Germinal center (tissue), 1 donor: ENCODE measurements at places on chromosomes 1 and 21.

DNA sequence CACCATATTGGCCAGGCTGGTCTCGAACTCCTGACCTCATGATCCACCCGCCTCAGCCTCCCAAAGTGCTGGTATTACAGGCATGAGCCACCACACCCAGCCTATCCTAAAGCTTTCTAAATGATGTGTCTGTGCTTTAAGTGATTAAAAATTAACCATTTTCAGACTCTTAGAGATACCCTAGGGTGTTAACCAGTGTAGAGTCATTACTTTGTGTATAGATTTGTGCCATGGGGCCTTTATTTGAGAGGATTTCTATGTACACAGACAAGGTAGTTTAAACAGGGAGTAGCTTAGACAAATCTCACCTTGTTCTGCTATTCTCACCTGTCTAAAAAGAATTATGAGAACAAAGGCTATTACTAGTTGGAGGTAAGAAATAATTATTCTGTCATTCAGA lies 12.7 kb upstream of the PLEKHM2 start:
- no peak for DNase-seq

GRCh38 chr1:179128520-179128919 lies 46.6 kb downstream of the TOR3A start:
- DNase-seq, result no peak

DNA sequence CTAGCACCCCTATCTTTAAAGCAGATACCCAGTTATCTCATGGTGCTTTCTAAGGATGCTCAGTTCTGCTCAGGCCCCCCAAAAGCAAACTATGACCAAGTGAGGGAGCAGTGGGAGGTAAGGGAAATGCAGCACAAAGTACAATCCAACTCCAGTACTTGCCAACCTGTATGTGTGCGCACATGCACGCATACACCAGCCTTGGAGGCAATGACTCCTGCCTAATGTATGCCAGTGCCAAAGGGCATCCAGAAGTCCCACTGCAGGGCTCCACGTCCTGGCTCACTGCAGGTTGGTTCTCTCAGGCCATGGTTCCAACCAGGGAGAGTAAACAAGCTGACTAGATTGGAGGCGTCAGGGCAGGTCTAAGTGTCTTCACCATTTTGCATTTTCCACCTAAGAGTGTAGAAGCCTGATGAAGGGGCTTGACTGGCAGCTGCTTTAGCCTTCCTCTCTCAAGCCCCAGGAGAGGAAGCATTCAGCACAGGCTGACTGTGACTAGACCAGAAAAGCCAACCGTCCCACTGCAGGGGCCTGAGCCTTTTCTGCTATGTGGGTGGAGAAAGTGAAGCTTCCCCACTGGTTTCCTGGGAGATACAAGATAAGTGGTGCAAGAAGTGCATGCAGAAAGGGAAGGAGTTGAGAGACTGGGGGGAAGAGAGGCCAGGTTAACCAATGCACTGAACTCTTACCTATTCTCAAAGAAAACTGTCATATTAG lies 7.7 kb downstream of the AMIGO1 start:
- DNase-seq, result no peak

DNA sequence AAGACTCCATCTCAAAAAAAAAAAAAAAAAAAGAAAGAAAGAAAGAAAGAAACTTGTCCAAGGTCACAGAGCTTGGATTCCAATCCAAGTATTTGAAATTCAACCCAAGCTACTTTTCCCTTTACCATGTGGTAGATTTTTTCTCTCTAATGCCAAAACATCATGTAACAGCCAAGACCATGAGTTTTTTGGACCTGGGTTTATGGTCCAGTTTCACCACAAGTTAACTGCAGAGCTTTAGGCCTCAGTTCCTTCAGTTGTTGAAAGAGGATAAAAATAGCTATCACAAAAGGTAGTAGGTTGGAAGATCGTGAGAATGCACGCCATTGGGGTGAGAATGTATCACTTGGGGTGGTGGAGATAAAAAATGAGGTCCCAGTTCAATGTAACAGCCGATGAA lies 33.4 kb downstream of the ATP2B4 start:
- DNase-seq, result no peak

DNA sequence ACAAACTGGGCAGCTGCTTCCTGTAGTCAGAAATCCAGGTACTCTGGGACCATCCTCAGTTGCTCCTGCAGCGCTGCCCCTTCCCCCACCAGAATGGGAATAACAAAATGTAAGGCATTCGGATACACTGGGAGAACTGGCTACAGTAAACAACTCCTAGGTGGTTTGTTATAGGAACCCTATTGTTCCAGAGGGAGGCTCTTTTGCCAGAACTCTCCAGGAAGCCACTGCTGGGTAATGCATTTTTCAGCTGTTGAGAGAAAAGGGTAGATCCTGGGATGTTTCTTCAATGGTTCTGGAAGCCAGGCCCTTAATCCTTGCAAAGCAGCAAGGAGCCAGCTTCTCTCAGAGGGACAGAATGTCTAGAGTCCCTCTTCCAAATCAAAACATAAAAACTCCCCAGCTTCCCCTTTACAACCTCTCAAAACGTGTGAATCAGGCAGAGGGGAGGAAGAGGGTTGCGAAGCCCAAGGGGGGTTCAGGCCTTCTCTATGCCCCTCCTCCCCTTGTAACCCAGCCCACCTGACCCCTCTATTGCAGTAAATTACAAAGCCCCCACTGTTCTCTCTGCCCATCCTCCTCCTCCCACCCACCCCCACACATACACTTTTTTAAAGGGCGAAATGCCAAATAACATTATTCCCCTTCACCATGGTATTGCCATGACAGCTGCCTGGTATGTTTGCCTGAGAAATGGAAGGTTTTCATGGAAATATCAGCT lies 29.1 kb downstream of the PLPP3 start:
- DNase-seq, result no peak

GRCh38 chr1:154621875-154622274 lies 13.9 kb upstream of the ADAR start:
- DNase-seq, result no peak

DNA sequence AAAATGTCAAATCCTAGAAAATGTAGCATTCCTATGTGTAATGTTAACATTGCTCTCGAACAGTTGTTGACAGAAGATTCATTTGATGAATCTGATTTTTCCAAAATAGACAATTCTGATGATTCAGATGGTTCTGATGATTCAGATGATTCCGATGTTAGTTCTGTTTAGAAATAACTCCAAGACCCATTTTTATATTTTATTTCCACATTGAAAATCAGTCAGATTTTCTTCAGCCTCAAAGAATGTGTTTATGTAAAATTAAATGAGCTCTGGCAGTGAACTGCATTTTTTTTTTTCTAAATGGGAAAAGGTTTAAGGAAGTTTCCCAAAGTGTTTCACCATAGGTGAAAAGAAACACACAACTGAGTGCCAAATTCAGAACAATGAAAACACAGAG lies 136.5 kb downstream of the TSEN15 start:
- no peak for DNase-seq

DNA sequence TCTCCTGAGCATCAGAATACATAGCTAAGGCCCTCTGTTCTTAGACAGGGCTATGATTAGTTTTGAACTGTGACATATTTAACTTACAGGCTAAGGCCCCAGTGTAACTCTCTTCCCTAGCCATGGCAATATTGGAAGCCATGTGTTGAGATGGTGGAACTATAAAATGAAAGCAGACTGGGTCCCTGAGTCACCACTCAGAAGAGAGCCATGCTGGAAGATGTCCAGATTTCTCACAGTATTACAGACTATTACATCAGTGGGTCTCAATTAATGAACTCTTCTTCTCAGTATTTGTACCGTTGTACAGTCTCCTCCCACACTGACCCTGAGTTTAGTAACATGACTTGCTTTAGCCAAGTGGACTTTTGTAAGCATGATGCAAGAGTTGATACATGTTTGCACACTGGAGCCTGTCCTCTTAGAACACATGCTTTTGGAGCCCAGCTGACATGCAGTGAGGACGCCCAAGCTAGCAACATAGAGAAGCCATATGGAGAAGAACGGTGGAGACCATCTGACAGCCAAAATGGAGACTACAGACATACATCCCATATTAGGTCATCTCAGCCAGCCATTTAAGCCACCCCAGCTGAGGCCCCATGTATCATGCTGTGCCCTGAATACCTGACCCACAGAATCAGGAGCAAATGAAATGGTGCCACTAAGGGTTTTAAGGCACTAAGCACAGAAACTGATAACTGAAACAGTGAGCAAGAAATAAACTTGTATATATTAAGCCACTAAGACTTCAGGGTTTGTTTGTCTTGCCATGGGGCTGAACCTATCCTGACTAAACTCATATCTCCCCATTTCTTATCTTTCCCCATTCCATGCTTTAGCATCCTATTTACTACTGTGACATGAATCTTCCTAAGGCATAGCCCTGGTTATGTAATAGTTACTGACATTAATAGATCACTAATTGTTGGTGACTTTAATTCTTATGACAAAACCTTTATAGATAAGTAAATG lies 24.4 kb downstream of the TBX15 start:
- no peak for DNase-seq

DNA sequence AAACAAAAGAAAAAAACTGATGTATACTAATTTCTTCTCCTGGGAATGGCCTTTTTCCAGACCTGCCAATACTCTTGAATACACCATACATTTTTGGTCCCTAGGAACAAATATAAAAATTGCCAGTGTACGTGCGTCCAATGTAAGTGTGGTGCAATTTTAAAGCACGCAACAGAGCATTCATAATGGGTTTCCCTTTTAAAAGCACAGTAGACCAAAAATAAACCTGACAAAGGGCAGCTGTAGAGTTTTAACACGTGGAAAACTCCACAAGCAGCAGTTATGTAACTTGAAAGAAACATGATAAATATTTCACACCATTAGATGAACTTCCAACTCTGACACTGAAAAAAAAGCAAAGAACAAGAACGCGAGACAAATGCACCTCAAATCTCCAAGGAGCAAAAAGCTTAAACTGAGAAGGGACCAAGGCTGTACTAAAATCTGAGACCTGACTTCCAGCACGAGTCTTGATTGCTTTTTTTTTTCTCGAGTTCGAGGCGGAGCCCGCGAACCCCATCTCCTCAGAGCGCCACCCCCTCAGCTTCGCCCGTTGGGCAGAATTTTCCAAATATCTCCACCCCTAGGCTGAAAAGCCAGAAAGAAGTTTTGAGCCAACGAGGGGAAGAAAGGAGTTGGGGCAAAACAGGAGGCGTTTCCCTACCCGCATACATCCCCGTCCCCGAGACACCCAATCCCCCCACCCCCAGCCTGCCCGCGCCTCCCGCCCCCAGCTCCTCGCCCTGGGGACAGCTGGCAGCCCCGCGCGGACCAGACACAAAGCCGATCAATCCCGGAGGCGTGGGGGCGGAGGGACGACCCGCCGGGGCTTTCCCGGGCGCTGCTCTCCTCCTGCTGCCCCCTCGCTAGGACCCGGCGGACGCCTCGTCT lies at the start of gene JAM2:
Gene JAM2, plus strand, starts transcription at position 599 of the 891 bp plus-strand sequence. CDS start 564 bp downstream, outside the sequence.
- DNase-seq, result peak; percentile 55

DNA sequence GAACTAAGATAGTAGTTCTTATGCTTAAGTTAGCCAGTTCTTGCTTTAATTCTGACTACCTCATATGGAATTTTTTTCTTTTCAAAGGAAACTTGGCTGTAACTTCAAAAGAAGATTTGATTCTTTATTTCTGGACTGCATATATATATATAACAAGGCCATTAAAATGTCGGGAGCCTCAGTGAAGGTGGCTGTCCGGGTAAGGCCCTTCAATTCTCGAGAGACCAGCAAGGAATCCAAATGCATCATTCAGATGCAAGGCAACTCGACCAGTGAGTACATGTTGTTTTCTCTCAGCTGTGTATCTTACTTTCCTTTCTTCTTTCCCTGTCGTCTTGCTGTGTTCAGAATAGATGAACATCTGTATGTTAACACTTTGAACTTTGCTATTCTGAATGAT lies 21.8 kb downstream of the KIF1B start:
- no peak for DNase-seq

DNA sequence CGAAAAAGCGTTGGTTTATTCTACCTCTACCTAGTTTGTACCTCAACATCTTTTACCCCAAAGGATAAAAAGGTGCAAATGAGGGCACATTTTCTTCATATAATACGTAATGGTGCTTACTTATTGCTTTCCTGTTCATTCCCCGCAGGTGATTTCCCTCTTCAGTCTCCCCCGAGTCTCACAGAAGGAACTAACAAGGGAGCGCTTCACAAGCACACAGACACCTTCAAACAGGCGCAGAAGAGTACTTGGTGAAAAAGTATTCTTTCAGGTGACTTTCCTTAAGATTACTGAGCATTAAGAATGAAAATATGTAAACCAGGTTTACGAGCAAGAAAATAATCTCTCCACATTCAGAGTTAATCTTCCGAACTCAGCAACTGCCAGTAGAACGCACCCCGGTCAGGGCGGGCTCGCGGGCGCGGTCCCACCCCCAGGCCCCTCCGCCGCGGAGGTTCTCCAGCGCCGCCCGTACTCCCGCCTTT lies 511 bp upstream of the RABGAP1L start:
- DNase-seq, result peak; percentile 18

GRCh38 chr1:235073968-235074522 lies 54.6 kb downstream of the TOMM20 start:
- DNase-seq, result no peak

- no peak for DNase-seq
Observed at GRCh38 chr1:70517444-70517843, 106.4 kb downstream of the CTH start.

GRCh38 chr1:8540261-8540941 lies 222.5 kb downstream of the SLC45A1 start:
- no peak for DNase-seq

DNA sequence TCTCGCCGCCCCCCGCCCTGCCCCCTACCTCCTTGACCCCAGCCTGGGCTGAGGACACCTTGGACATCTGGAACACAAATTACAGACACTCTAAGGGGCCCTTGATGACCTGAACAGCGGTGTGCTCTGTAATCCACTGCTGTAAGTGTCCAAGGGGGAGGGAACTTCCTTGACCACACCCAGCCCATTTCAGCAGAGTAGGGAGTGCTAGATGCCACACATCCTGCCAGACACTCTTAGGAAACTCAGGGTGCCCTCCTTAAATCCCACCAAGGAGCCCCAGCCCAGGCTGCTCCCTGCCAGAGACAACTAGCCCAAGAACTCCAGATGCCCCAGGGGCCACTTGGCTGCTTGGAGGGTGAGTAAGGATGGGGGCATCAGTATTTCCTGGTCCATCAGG lies 282.2 kb downstream of the RRAGC start:
- no peak for DNase-seq

GRCh38 chr1:27349784-27350662 lies 8.2 kb downstream of the SYTL1 start:
- peak; percentile 26 for DNase-seq

DNA sequence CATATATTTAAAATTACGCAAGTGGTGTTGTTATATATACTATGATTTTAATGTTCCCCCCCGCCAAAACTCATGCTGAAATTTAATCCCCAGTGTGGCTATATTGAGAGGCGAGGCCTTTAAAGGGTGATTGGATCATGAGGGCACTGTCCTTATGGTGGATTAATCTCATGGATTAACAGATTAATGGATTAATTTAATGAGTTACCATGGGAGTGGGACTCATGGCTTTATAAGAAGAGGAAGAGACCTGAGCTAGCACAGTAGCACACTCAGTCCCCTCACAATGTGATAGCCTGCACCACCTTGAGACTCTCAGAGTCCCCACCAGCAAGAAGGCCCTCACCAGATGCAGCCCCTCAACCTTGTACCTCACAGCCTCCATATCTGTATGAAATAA lies 34.8 kb downstream of the C1orf198 start:
- DNase-seq, result no peak

GRCh38 chr1:44220755-44221154 lies 7.5 kb downstream of the DMAP1 start:
- no peak for DNase-seq
